ENCODE measurements at places on chromosomes 1 and 21. TPM values are rescaled to one million over a fixed set of nuclear protein-coding genes. Genes with fewer than 3 reads are reported as not detected.

- no peak for DNase-seq
Observed at GRCh38 chr1:168170564-168171508, 7.9 kb upstream of the TIPRL start.

DNA sequence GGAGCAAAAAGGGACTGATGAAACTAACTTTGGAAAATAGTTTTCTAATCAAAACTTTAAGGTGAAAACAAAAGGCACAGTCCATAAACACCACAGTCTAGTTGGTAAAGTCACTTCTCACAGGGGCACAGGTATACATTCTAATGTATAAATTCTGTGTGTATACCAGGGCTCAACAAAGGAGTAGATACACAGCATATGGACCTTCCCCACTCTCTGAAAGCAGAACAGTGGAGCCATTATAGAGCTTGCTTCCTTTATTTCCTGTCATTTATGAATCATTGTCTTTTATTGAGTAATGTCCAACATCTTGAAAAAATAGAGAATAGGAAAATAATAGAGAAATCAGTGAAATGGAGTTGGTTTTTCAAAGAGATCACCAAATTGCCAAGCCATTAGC, 746.5 kb upstream of the CHRM3 start:
- no peak for DNase-seq

GRCh38 chr1:154478639-154479038, 23.4 kb upstream of the TDRD10 start:
- no peak for DNase-seq

LHX8 gene
- polyA plus RNA-seq: not detected

- no peak for DNase-seq
Observed at GRCh38 chr1:119898530-119898929, 2.2 kb upstream of the ADAM30 start.

DNA sequence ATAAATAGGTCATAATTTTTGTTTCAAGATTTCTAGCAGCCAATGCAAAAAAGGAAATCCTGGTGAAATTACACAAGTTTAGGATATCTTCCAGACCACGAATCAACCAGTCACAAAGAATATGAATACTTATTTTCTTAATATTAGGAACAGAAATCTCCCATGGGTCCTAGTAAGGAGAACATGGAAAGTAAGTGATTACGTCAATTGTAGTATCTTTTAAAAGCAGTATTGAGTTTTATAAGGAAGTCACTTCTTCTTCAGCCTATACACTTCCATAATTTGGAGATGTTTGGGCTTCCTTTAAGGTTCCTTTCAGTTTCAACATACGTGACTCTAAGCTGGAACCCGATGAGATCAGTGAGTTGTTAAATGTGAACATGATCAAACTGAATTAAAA, 534.5 kb downstream of the USP25 start:
- no peak for DNase-seq

DNA sequence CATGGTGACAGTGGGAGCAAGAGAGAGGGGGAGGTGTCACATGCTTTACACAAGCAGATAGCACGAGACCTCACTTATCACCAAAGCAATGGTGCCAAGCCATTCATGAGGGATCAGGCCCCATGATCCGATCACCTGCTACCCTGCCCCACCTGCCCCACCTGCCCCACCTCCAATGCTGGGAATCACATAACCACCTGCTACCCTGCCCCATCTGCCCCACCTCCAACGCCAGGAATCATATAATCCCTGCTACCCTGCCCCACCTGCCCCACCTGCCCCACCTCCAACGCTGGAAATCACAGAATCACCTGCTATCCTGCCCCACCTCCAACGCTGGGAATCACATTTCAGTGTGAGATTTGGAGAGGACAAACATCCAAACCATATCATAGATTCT, 10.6 kb upstream of the AIRE start:
- no peak for DNase-seq

All from right lung (tissue), 10 donors.